Foreskin fibroblast (primary cell): ENCODE measurements at places on chromosomes 1 and 21.

DNA sequence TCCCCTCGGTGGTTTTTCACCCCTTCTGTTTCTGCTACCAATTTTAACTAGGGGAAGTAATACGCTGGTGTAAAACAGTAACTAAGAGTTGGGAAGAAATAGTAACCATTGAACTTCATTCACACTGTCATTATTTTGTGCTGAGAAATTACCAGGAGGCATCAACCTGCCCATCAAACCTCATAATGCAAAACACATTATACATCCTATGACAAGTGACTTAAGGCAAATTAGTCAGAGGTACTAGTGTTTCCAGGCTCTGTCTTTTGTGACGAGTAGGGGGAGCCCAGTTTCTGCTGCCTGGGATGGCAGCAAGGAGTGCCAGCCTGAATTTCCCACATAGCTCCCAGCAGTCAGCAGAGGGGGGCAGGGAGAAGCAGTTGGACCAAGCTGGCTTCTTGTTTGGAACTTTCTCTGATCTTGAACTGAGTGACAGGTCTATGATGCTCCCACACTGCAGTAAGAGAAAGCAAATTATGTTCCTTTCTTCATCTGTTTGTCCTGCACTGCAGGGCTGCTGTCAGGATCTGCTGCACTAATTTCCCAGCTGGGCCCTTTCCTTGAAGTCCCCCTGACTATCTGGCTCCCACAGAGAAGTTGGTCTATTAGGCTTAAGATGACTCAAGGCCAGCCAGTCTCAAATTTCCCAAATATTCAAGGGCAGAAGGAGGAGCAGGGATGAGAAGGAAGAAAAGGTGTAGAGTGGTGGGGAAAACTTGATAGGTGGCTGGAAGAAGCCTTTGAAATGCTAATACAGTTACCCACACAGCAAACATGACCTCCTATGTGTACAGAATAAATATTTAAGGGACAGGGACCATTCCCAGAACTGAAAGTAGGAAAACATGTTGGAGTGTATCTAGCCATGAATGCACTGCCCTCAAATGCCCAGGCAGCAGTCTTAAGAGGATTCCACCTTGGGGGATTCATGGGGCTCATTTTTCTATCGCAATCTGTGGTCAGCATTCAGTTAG lies 322.8 kb downstream of the SEC16B start:
- DNase-seq, result no peak

- peak; percentile 68 for DNase-seq
Observed at GRCh38 chr1:197130677-197131304, 15.7 kb downstream of the ASPM start.

DNA sequence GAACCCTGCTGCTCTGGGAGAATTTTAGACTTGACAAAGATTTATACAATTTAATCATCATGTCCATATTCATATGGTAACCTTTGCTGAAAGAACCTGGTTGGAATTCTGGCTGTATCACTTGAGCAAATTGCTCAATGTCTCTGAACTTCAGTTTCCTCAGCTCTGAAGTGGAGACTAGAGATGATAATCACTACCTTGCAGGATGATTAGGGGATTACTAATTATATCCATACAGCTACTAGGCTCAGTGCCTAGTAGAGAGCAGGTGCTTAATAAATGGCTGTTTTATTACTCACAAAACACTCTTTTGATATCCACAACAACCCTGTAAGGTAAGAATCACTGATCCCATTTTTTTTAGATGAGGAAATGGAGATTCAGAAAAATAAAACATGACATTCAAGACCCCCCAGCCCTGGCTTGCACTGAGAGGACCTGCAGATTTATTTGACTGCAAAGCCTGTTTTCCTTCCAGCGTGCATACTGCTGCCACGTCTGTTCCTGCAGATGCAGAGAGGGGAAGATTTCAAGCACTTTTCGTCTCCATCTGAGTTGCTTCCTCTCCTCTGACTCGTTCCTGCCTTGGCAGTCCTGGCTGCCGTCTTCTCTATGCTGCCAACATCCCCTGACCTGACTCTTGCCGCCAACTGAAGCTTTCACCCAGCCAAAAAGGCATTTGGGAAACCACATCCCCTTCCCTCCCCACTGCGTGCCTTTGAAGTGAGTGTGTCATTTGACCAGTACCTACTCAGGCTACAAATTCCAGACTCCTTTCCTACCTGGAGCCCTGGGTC lies 203.0 kb downstream of the PLPP3 start:
- DNase-seq, result peak; percentile 39

DNA sequence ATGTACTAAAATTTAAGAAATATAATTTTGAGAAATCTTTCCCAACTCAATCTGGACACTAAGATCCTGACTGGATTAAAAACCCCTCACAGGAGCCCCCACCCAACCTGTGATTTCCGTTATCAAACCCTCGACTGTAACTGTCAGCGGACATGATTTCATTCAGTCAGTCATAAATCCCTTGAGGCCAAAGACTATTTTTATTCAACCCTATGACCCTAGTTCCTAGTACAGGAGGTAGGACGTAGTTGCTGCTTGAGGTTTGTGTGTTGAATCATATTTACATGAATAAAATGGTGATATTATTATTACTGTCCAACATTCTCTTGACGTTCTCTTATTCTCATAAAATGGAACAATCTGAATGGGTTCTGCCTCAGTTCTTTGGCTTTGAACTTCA lies 73.1 kb upstream of the DYNLT5 start:
- DNase-seq, result no peak

- DNase-seq, result peak; percentile 80
Observed at GRCh38 chr1:205543351-205544301, 39.2 kb downstream of the CDK18 start.

DNA sequence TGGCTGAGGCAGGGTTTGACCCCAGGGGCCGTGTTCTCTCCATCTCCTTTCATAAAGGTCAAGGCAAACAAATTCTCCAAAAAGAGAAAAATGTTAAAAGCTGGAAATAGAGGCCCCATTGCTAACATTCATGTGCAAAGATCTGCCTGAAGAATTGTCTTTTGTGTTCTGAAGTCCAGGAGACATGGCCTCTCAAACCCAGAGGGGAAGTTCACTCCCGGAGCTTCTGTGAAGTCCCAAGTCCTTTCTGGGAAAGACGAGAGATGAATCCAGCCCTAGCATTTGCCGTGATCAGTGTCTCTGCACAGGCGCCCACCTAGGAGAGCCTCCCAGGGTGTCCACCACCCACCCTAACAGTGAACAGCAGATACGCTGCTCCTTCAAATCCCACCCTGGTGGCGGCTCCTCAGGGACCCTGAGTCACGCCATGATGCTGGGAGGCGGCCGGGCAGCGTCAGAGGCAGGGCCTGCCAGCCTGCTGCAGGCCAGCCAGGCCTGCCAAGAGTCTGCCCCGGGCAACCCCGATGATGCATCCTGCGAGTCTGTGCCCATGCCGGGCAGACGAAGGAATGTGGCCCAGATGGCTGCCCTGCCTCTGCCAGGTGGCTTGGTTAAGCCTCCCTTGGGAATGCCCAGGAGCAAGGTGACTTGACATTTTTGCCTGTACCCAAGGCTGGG lies 5.2 kb upstream of the C2CD2 start:
- DNase-seq, result no peak

GRCh38 chr1:165449131-165449530 lies 4.2 kb upstream of the RXRG start:
- no peak for DNase-seq

DNA sequence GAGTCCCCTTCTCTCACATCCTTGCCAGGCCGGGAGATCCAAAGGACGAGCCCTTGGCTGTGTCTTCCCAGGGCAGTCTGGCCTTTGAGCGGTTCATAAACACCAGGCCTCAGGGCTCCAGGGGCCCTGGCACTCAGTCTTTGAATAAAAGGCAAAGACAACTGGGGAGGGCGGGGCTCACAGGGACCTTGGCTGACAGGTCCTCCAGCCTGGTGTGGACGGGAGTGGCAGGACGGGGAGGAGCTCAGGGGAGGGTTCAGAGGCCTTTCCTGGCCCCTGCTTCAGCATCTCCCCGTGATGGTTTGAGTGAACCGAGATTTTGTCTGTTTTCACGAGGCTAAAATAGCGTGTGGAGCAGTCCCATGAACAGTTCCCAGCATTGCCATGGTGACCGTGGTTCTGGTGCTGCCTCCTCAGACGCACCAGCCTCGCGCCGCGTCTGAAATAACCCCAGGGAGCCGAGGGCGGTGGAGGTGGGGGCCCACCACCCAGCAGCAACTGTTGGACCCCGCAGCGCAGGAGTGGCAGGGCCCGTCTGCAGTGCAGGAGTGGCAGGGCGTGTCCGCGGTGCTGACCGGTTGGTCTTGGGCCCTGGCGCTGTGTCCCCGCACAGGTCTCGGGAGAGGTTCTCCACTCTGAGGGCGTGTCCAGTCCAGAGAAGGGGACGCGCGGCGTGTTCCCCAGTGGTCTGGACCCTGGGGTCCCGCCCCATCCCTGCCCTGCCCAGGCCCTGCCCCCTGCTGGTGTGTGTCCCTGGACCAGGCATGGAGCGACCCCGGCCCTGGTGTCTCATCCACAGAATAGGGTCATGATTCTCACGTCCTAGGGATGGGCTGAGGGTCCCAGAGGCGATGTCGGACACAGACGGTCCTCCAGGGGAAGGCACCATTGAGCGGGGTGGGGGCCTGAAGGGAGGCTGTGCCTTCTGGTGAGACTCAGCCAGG lies 7.1 kb upstream of the PRKCZ start:
- no peak for DNase-seq

- DNase-seq, result no peak
Observed at GRCh38 chr1:226095286-226095685, 32.8 kb downstream of the H3-3A start.

DNA sequence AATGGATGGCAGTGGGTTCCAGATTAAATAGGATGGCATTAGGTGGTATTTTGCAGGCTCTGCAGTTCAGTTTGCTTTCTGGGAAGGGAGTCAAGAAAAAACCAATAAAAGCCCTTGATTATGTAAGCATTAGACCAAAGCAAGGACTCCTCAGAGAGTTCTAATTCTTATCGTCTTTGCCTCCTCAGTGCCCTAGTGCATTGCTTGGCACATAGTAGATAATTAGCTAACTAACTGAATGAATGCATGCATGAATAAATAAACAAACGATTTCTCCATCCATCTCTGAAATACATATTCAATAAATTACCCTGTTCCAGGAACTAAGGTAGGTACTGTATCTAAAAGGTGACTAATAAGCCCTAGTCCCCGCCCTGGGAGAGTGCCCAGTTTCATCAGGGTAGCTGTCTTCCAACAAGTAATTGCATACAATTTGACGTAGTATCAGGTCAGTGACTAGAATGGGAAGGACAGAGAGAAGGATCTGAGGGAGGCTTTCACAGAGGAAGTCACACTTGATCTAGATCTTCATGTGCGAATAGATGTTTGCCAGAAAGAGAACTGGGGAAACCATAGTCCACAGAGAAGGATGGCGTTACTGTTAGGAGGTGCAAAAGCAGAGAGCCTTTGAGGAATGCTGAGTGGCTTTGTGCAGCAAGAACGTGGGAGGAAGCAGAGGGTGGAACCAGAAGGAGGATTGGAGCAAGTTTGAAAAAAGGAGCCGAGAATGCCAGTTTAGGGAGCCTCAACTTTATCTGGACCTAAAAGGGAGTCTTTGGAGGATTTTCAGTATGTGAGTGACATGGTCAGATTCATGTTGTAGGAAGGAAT lies 111.4 kb downstream of the TBX19 start:
- no peak for DNase-seq

GRCh38 chr1:53026254-53026653 lies 35.8 kb upstream of the PODN start:
- no peak for DNase-seq
